ENCODE measurements at places on chromosomes 6 and 20.

- DNase-seq, result no peak
These were observed 43.6 kb downstream of the SLC24A3 start for GRCh38 chr20:19256085-19256484.

- DNase-seq, result no peak
These were observed 8.8 kb downstream of the CLDN20 start for GRCh38 chr6:155272353-155273232.

DNA sequence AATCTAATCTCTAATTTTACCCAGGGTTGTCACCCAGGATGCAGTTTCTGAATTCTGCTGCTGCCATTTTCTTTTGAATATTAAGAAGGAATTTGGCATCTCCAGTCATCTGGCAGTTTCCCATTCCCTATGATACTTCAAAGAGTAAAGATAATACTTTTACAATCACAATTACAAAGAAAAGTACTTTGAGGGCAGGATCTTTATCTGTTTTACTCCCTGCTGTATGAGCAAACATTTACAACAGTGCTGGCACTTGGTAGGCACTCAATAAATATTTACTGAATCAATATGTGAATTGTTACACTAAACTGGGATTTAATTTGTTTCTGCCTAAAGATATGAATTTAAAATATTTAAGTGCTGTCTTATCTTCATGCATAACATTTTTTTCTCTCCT lies 224.9 kb downstream of the EPHA7 start:
- DNase-seq, result no peak

GRCh38 chr6:146526192-146526591 lies 17.4 kb upstream of the RAB32 start:
- DNase-seq, result no peak

GRCh38 chr6:96724641-96725040 lies 112.6 kb downstream of the GPR63 start:
- no peak for DNase-seq

GRCh38 chr6:86686496-86686895 lies 250.8 kb upstream of the HTR1E start:
- no peak for DNase-seq

- no peak for DNase-seq
These were observed at the start of gene PI3 for GRCh38 chr20:45174434-45175364. Gene PI3 (plus strand): TSS chr20:45174902. CDS start chr20:45174923, 21 bp downstream.

DNA sequence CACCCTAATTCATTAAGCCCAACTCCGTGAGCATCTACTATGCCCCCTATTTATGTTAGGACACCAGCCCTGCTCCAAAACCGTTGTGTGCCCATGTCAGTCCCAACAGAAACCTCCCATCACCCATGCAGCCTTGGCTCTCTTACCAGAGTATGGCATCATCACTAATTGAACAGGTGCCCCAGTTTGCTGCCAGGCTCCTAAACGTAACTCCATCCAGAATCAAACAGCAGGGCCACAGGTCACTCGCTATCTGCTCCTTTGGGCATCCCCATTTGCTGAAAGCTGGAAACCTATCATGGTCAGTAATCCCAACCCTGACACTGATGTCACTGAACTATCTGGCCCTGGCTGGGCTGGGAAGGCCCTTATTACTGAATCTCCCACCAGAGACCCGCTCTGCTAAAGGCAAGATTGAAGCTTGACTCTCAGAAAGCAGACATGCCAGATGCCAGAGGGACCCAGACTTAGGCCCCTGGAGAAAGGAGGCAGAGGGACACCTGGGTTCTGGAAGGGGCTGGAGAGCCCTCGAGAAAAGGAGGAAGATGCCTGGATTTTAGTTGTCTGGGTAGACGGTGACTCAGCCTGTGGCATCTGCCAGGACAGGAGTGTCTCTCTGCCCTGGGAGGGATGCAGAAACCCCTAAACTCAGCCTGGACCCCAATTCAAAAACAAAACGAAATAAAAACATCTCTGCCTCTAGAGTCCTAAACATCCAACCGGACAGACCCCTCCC lies 14.0 kb downstream of the MUCL3 start:
- DNase-seq, result no peak

Measured in NCI-H774 (cell line).